ENCODE measurements at places on chromosomes 4 and X.

- no peak for DNase-seq
Measured at GRCh38 chr4:96354036-96354712, 514.3 kb downstream of the PDHA2 start.

GRCh38 chr4:164508771-164509170 is 245.2 kb upstream of the SMIM31 start:
- no peak for DNase-seq

- no peak for DNase-seq
Measured at GRCh38 chrX:133248177-133248576, 30.0 kb upstream of the TFDP3 start.

GRCh38 chr4:123832173-123833026 is 435.8 kb downstream of the SPRY1 start:
- DNase-seq = peak; percentile 97

- DNase-seq = no peak
Measured at GRCh38 chr4:174528226-174528625, 5.9 kb upstream of the HPGD start.

DNA sequence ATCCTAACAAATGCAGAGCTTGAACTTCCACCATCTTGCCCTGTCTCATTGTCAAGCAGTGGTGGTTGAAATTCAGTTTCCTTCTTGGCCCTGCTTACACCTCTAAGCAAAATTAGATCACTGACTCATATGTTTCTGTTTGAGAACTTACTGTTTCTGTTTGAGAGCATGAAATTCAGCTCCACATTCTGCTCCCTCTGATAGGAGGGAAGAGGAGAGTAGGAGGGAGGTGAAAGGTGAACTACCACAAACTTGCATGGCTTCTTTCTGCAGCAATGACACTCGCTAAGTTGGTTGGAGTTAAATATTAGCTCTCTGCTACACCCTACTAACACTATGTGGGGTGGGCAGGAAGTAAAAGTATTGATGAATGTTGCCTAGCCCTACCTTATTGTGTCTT is 117.8 kb upstream of the EDA2R start:
- DNase-seq = no peak

- DNase-seq = no peak
Measured at GRCh38 chr4:45985038-45985437, 138.8 kb downstream of the GABRG1 start.

DNA sequence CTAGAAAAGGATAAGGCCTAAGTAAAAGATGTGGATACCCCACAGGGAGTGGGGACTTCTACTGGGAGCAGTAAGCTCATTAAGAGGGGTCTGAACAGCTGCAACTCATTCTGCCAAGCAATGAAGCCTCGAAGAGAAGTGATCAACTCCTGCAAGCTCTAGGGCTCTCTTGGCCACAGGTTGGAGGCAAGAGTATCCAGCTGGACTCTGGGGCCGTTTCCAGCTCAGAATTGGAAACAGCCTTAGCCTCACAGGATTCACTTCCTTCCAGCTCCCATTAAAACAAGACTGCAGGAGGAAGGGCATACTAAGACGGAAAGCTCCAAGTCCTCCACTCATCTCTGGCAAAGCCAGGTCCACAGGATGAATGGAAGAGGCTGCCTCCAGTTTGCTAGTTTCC is 126.3 kb downstream of the ATG4A start:
- no peak for DNase-seq

GRCh38 chr4:152327606-152328453 is 208.1 kb downstream of the FBXW7 start:
- DNase-seq = no peak
